ENCODE measurements at places on chromosomes 11 and 22.

DNA sequence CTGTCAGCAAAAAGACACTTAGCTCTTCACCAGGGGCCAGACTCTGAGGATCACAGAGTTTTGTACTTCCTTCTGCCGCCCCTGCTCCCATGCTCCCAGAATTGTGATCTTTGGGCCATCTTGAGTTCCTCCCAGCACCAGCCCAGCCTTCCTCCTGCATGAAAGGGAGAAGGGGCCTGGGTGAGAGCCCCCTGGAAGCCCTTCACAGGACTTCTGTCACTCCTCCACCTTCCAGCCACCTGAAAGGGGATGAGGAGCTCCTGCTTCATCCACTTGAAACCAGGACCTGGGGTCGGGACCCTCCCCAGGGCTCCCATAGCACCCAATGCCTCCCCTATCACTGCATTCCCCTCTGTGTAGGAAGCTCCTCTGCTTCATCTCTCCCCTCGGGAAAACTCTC, 174.2 kb downstream of the BUD13 start:
- no peak for DNase-seq

DNA sequence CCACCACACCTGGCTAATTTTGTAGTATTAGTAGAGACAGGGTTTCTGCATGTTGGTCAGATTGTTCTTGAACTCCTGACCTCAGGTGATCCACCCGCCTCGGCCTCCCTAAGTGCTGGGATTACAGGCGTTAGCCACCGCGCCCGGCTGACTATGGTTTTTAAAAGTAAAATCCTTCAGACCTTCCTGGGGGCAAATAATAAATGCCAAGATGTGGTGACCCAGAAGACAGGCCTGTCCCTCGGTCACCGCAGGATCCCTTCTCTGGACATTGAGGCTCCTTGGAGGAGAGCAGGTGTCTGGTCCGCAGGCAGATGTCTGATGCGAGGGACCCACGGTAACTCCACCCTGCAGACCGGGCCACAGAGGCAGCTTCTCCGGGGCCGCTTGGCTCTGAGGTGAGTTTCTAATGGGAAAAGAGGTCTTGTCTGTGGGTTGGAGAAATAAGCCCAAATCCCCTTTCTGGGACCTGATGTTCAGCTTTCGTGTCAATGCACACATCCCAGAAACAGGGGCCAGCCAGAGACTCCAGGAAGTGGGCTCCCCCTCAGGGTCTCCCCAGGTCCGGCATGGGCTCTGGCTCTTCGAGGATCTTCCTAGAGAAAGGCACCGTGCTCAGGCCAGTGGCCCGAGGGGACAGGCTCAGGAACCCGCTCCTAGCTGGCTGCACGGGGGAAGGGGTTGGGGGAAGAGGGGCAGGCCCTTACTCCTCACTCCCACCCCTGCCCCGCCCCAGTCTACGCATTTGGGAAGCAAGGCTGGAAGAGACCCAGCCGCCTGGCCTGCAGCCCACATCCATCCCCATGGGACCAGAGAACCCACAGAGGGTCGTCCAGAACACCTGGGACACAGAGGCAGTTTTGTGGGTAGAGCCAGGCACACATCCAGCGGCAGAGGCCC, 100.6 kb downstream of the WNT7B start:
- no peak for DNase-seq

DNA sequence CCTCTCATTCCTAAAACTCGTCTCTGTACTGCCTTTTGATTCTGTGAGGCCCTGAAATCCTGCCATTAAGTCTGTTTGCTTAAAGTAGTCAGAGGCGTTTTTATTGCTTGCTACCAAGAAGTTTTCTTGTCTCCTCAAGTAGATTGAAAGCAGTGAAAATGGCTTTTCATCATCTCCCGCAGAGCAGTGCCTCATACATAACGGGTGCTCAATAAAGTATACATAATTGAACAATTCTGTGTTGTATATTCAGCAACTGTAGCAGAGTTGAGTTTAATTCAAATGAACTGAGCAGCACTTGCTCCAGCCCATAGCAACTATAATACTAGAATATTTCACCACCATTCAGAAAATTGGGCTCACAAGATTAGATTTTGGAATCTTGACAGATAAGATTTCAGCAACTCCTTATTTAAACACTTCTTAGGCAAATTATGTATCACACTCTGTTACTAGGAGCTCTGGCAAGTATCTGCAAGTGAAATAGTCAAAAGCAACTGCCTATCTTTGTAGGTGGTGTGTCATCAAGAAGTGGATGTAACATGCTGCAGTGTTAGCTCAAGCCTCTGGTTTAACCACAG, 20.0 kb downstream of the FIBIN start:
- DNase-seq, result no peak

DNA sequence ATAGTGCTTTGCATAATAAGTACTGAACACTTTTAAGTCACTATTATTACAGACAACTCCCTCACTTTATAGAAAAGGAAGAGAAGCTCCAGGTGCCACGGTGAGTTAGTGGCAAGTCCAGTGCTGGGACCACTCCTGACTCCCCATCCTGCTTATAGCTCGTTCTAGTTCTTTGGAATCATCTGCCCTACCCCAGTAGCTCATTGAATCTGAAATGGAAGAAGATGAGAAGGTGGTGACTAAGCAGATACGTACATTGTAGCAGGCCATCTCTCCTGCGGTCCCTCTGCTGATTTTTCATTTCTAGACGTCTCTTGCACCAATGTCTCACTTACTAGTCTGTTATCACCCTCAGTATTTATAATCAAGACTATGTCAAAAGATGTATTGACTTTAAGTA, 21.6 kb downstream of the MMP20 start:
- DNase-seq, result no peak

- DNase-seq, result peak; percentile 4
Observed at GRCh38 chr11:44112091-44112821, 16.8 kb downstream of the EXT2 start.

GRCh38 chr11:76654298-76654851, 16.2 kb downstream of the LRRC32 start:
- no peak for DNase-seq

GRCh38 chr11:61332797-61333549, at the start of the genes DDB1 and TKFC:
DDB1 (minus strand) TSS chr11:61333105; CDS start chr11:61332968, 137 bp downstream.
TKFC (plus strand) TSS chr11:61333228; CDS start chr11:61334729, 1,501 bp downstream.
- peak; percentile 98 for DNase-seq

DNA sequence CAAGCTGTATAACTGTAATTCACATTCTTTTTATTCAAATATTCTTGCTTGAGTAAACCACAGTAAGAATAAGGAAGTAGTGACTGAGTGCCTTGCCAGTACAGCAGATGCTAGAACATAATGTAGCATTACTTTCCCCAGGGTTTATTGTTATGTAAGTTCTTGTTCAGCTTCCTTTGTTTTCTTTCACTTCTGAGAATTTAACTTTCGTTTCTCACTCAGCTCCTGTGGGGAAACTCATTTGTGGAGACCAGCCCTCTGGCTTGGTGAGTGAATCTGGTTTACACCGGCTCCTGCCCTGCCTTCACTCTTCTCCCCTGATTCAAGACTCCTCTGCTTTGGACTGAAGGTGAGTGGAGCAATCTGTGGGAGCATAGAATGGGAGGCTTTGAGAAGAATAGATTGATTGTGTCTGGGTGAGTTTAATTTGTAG, at the start of gene TRIM22:
TSS of gene TRIM22 (plus strand) at position 240 of the 433 bp plus-strand sequence. CDS start 6,443 bp downstream, outside the sequence.
- peak; percentile 46 for DNase-seq

DNA sequence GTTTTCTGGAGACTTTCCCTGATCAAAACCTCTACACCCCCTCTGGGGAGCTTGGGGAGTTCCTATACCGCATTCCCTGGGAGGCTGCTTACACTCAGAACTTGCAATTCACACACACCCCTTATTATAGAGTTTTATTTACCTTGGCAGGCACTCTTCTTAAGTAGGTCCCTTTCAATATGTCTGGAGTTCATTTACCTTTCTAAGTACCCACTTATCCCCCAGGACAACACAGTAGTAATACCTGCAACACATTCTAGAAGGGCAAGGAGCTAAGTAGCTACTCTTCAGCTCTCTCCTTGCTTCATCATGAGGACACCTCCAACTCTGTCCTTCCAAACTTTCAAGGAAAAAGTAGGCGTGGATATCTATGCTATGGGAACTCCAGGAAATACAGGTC, 127.8 kb upstream of the ANO3 start:
- DNase-seq, result no peak

DNA sequence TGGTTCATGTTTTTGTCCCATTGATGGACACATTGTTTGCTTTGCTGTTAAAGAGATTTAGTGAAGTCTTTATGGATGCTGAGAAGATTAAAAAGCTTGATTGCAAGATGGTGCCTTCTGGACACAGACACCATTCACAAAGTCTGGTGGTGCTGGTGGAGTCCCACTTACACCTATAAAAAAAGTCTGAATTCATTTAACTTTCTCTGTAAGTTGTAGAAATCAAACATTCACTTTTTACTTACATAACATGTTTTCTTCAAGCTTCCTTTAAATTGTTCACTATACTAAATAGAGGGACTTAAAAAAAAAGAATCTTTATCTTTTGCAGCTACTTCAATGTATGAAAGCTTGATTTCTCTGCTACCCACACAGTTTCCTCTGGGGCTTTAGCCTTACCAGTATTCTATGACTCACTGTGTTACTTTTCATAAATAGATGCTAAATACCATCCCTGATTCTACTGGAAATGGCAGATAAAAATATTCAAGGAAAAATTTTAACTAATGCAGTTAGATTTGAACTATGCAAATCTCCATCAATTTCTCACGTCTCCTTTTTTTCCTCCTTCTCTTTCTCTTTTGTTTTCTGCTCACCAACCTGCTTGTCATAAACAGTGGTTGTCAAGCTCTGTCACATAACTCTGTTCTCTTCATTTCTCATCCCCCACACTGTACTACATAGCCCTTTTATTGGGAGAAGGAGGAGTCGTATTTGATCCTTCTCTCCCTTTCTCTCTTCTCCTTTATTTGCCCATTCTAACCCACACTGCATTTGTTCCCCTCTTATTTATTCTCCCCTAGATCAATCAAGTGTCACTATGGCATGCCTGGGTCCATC, 89.7 kb downstream of the FAM76B start:
- DNase-seq, result no peak

DNA sequence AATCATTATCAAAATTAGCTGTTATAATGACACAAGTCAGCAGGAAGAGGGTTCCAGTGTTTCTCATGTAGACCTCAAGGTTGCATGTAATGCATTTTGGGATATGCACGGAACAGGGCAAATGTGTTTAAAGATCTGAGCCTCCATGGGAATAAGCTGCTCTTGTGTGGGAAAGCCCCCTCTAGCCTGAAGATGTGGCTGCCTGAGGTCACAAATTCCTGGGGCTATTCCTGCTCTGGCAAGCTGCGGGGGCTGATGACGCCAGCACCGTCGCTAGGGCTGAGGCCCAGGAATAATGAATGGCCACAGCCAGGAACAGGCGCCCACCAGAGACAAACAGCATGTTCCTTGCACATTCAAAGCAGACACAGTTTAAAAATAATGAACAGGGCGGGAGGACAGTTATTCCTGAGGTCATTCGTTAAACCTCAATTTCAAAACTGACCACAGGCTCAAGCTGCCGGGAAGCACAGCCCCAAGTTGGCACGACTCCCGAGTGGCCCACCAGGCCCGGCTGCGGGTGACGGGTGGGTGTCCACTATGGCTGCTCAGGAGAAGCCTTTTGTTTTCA, 11.7 kb downstream of the OSBPL5 start:
- no peak for DNase-seq

DNA sequence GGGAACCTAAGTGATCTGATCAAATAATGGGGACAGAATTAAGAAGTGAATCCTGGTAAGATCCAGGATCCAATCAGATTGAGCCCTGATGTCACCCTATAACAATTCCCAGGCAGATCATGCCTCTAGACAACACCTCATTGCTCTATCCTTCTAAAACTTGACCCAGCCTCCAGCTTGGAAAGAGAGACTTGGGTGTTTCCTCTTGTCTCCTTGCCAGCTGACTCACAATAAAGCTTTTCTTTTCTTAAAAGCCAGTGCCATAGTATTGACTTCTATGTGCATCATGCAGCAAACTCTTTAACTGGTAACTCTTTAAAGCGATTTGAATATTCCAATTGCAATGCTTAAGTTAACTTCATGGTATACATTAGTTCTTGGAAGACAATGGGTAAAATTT, 109.6 kb upstream of the CHORDC1 start:
- no peak for DNase-seq

DNA sequence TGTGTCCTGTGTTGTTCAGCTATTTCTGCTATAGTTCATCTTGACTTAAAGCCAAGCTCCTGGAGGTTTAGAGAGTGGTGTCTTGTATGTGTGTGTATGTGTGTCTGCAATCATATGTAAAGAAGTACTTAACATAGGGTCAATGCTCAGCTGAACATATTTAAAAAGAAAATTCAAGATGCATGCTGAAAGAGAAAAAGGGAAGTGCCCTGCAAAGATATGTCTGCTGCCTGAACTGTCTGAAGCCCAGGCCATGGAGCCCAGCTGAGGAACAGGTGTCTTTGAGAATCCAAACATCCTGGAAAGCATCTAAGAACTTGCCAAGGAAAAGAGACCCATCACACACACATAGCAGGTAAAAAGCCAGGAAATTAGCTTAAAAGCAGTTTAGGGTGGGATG, 6.6 kb downstream of the TCN1 start:
- DNase-seq, result no peak

- DNase-seq, result no peak
Observed at GRCh38 chr11:109564241-109564640, 142.3 kb downstream of the C11orf87 start.

- DNase-seq, result no peak
Observed at GRCh38 chr11:35304386-35304775, 115.0 kb downstream of the SLC1A2 start.

GRCh38 chr11:47571895-47572294, 6.5 kb downstream of the PTPMT1 start:
- DNase-seq, result no peak

GRCh38 chr11:64109332-64109731, 56.6 kb downstream of the MACROD1 start:
- no peak for DNase-seq

DNA sequence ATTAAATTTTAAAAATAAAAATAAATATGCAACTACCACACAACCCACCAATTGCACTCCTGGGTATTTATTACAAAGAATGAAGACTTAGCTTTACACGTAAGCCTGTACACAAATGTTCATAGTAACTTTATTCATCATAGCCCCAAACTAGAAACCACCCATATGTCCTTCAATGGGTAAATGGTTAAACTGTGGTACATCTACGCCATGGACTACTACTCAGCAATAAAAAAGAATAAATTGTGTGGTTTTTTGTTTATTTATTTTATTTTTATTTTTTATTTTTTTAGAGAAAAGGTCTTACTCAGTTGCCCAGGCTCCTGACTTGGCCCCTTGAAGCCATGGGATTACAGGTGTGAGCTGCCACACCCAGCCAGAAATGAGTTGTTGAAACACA, 14.6 kb downstream of the GAL start:
- DNase-seq, result no peak

DNA sequence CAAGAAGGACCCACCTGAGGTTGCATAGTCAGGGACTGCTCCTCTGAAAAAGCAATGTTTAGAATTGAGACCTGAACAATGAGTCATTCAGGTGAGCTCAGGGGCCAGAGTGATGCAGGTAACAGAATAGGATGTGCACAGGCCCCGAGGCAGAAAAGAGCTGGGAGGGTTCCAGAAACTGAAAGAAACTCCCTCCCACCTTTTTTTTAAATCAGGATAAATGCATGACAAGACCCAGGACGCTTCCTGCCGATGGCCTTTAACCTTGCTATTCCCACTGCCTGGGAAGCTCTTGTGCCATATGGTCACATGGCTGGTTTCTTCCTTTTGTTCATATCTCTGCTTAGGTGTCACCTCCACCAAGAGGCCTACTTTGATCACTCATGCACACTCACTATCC, 214.2 kb upstream of the ZBED5 start:
- DNase-seq, result no peak

- DNase-seq, result no peak
Observed at GRCh38 chr11:1377231-1377780, 12.4 kb upstream of the BRSK2 start.
